ENCODE measurements at places on chromosomes 7 and 10.

- no peak for DNase-seq
Observed at GRCh38 chr7:78636727-78637126, 816.7 kb downstream of the MAGI2 start.

GRCh38 chr7:142303650-142304049 is 45.8 kb upstream of the PRSS58 start:
- no peak for DNase-seq

DNA sequence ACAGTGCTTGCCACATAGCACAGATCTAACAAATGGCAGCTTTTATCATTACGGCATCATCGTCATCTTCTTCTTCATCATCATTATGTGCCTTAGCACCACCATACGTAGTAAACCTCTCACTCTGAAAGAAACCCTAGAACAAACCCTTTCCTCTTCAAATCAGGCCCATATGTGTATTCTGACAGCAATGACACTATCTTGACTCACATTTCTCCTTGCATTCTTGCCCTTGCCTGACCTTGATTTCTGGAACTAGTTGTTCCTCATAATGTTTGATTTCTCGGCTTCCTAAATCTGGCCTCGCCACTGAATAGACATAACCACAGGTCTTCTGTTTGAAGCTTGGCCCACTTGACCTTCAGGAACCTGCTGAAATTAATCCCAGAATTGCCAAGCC is 115.3 kb downstream of the DGKI start:
- DNase-seq = no peak

GRCh38 chr10:131174211-131174565 is 137.3 kb downstream of the TCERG1L start:
- DNase-seq = no peak

GRCh38 chr7:123865517-123866117 is 20.6 kb downstream of the HYAL4 start:
- peak; percentile 15 for DNase-seq

GRCh38 chr7:144019457-144019856 is 19.3 kb downstream of the OR6B1 start:
- DNase-seq = no peak

GRCh38 chr7:85292908-85293576 is 106.2 kb upstream of the SEMA3D start:
- no peak for DNase-seq

- no peak for DNase-seq
Observed at GRCh38 chr7:155420116-155420515, 37.8 kb upstream of the EN2 start.

All from activated naive CD4-positive, alpha-beta T cell treated with Interleukin-2 at 50 U/mL for 16 hours (primary cell).